ENCODE measurements at places on chromosomes 3 and 15. TPM values are rescaled to one million over a fixed set of nuclear protein-coding genes. Genes with fewer than 3 reads are reported as not detected.

Gene TPM1
- 594 TPM for total RNA-seq

Gene IGSF10
- 2.4 TPM for total RNA-seq

Gene HES1
- 7.9 TPM for total RNA-seq

Gene LRRK1
- 16.6 TPM for total RNA-seq

Gene WDR93
- 0.07 TPM for total RNA-seq

Gene MTFMT
- total RNA-seq = 11.7 TPM

Gene GOLGA6L7
- total RNA-seq = not detected

Gene GLDN
- total RNA-seq = 3.7 TPM

Gene RBM5
- 120 TPM for total RNA-seq

Gene FILIP1L
- 23.8 TPM for total RNA-seq

Gene RFT1
- 23.6 TPM for total RNA-seq

Gene POC1A
- total RNA-seq = 7.4 TPM

Gene ELP6
- 22.8 TPM for total RNA-seq

Gene KPNA4
- total RNA-seq = 48.7 TPM

Gene DGKG
- 1.2 TPM for total RNA-seq

Gene ST6GAL1
- 22.6 TPM for total RNA-seq

Gene PPP1R14D
- total RNA-seq = not detected

Gene TRIM71
- not detected for total RNA-seq

Measured in smooth muscle cell of the pulmonary artery (primary cell).